Memory B cell (primary cell): ENCODE measurements at places on chromosomes 12 and 14.

GRCh38 chr12:91833780-91834359 lies 311.8 kb downstream of the BTG1 start:
- DNase-seq = no peak

GRCh38 chr12:108008163-108008905 lies 120.8 kb upstream of the WSCD2 start:
- no peak for DNase-seq

DNA sequence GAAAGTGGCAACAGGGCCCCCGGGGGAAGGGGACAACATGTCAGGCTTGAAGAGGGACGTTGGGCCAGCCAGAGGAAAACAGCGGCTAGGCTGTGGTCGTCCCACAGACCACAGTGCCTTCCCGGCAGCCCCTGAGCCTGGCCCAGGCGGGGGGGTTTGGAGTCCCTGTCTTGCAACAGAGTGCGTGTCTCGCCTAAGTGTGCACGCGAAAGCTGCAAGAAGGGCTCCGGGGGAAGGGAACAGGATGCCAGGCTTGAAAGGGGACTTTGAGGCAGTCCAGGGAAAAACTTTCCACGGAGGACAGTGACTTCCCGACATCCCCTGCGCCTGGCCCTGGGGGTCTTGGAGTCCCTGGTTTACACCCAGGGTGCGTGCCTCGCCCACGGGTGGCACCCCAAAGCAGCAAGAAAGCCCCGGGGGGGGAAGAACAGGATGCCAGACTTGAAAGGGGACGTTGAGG lies 157.5 kb upstream of the ALG10B start:
- no peak for DNase-seq

DNA sequence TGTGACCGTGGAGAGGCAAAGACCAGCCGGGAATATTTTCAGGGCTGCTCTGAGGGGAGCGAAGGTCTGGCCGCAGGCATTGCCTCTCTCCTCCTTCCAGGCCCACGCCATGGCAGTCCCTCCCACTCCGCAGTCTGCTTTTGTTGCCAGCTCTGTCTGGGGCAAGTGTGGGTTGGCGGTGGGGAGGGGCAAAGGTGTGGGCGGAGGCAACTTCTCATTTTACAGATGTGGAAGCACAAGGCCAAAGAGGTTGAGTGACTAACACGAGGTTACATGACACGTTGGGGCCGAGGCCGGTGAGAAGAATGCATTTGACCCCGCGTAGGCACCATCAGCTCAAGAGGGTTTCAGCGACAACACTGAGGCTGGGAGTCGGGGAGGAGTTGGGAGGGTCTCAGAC lies 6.1 kb upstream of the FAIM2 start:
- DNase-seq = no peak

DNA sequence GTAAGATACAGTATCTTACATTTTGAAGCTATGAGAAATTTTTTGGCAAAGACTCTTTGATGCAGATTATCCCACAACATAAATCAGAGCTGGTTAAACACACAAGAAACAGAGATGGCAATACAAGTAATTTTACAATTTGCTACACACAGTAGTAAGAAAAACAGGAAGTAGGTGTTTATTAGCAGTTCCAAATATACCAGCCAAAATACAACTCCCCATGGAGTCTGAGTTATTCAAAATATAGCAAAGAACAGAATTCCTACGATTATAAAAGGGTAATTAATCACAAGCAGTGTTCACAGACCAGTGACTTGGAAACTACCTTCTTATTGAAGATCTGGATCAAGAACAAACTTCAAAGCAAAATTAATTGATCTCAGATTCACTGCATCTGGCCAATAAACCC lies 83.9 kb downstream of the BMP4 start:
- no peak for DNase-seq

DNA sequence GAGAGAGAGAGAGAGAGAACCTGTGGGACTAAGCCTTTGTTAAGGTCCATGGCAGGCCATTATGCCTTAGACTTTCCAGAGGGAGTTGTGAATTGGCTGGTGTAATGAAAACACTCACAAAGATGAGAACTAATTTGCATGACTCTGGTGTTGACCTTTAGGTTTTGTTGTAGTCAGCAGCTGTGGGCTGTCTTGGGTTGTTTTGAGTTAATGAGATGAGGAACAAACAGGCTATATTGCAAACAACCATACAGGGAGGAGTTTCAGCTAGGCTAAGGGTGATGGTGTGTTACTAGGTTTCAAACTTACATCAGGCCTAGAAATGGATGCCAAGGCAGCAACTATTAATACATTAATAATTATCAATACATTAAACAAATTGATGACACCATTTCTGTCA lies 26.3 kb downstream of the ATXN7L3B start:
- DNase-seq = no peak

DNA sequence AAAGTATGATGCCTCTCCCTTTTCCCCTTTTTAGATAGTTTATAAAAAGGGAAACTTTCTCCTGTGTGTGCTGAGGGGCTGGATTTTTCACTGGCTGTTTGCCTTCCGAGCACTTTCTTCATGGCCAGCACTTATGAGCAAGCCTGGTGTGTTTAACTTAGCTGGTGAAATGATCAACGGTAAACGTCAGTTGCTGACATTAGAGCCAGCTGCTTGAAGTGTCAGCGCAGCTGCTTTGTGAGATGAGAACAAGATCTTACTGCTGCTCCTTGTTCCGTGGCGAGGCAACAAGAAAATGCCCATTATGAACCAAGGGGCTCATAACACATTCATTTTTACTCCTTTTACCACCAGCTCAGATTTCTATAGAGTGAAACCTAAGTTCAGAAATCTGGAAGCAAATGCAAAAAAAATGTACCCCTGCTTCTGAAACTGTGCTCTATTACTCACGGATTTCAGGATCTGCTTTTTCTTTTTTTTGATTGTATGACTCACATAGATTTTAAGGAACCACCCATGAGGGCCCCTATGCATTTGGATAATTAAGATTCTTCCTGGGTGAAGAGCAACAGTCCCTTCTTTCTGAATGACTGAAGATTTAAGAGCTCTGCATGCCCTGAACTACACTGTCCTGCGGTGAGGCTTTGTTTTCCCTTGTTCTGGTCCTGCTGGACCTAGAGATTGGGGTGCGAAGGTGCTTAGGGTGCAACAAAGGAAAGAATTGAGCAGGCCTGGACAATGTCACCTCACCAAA lies 74.3 kb upstream of the CPM start:
- DNase-seq = no peak

DNA sequence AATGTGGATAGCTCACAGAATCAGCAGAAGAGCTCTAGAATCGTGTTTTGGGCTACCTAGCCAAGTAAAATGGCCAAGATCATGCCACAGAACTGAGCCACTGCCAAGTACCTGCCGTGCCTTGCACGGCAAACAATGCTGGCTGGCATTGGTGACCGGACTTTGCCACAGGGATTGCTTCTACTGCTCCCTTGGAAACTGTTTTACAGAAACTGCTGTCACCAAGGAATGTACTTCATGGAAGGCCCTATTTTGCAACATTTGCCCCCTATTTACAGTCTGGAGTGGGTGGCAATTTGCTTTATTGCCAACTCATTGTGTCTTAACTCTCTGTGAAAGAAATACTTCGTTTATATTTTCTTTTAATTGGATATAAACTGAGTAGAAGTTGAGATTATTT lies 49.0 kb downstream of the BORCS5 start:
- no peak for DNase-seq

GRCh38 chr14:92596331-92596907 lies 82.8 kb downstream of the RIN3 start:
- no peak for DNase-seq

GRCh38 chr12:69061574-69061973 lies 128.6 kb upstream of the CPM start:
- no peak for DNase-seq

DNA sequence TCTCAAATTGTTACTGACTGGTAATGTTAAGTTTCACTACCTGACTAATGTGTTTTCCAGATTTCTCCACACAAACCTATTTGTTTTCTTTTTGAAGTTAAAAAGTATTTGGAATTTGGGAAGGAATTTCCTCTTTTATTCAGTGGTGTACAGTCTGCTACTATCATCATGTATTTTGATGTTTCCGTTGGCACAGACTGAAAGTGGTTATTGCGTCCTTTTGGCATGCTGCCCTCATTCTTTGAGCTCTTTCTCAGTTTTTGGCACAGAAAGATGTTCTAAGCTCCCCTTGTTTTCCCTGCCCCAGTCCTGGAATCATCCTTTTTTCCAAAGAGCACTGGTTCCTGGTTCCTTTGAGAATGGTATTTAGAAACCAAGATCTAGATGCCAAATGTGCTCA lies 31.4 kb upstream of the RTRAF start:
- no peak for DNase-seq

DNA sequence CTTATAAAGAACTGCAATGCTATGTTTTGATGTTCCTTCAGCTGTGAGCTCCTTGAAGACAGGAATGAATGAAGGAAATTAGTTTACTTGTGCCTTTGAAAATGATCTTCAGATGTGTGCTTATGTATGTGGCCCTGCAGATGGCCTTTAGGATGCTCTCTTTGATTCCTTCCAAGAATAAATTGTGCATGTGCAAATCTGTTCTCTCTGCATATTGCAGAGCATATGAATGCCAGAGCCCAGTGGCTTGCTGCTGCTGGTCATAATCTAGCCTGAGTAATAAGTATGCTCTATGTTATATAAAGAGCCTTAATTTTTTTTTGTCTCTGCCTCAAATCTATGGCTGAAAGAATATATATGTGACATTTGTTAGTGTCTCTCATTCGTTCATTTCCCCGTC lies 341.9 kb upstream of the NOVA1 start:
- no peak for DNase-seq

DNA sequence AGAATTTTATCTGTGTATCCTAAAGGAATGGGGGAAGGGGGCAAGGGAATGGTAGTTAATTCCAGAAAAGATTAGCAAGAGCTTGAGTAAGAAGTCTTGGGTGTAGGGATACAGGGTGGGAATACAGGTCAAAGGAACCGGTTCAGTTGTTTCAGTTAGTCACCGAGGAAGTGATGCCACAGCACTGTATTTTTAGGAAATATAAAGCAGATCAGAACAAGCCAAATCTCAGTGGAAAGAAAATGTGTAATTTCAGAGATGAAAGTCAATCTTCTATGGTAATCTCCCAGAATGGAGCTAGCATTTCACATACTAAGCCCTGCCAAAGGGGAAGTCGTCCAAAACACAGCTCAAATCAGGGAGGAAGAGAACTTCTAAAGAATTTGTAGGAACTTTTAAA lies 4.7 kb upstream of the TUBA1C start:
- DNase-seq = no peak

- DNase-seq = no peak
These were observed 214.8 kb downstream of the DPF3 start for GRCh38 chr14:72679141-72679535.

DNA sequence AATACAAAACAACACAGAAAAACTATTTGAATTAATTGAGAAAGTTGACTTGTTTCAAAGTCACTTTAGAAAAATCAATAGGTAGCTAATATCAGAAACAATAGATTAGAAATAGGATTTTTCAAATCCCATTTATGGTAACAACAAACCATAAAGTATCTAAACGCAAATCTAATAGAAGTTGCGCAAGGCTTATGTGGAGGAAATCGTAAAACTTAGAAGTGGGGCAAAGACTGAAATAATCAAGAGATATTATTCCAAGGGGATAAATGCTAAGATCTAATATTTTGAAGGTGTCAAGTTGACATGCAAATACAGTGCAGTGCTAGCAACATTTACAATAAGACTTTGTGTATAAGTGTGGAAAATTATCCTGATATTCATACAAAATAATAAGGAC lies 87.2 kb downstream of the TRHDE start:
- no peak for DNase-seq

- no peak for DNase-seq
These were observed 37.8 kb downstream of the PHETA1 start for GRCh38 chr12:111330800-111331752.

DNA sequence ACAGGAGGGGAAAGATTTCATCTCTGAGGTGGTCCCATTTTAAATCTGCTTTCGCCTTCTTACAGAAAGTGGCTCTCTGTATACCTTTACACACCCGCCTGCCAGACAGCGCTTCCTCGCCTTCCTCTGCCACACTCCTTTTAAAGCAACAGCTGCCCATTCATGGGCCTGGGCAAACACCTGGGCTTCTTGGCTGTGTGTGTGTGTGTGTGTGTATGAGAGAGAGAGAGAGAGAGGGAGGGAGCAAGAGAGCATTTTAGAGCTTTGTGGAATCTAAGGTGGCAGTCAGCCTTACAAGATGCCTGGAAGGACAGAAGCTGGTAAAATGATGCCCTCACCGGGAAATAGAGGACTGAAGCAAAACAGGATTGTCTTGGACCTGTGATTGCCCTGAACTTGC lies 20.0 kb downstream of the PTHLH start:
- DNase-seq = no peak

GRCh38 chr14:78445275-78445674 lies 275.1 kb downstream of the NRXN3 start:
- DNase-seq = no peak

GRCh38 chr14:52703225-52703624 lies 3.8 kb upstream of the PSMC6 start:
- DNase-seq = no peak

GRCh38 chr14:24198814-24199524 lies 3.7 kb upstream of the TM9SF1 start:
- no peak for DNase-seq

- no peak for DNase-seq
These were observed 113.0 kb downstream of the AACS start for GRCh38 chr12:125178222-125178621.
